Epithelial cell of esophagus (primary cell): ENCODE measurements at places on chromosomes 12 and 14.

- no peak for DNase-seq
These were observed 7.6 kb upstream of the NGB start for GRCh38 chr14:77278461-77279230.

GRCh38 chr14:104968541-104969401 is 9.4 kb downstream of the AHNAK2 start:
- DNase-seq: peak; percentile 93

GRCh38 chr14:54866588-54866987 is 36.0 kb downstream of the GCH1 start:
- DNase-seq: no peak

GRCh38 chr12:56676851-56677580 is 11.1 kb downstream of the PTGES3 start:
- DNase-seq: no peak

GRCh38 chr12:28223025-28223554 is 32.8 kb downstream of the CCDC91 start:
- DNase-seq: no peak

DNA sequence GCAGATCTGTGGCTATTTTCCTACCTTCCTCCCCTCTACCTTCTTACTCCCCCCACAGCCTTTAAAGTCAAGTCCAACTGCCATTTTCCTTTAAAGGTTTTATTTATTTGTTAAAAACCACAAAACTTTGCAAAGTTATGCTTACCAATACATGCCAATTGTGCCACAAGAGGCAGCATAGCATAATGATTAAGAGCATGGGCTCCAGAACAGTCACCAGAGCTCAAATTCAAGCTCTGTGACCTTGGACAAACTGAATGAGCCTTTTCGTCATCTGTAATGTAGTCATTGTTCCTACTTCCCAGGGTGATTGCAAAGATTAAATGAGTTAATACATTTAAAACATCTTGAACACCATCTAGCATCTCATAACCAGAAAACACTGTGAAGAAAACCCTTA is 13.0 kb upstream of the FMNL3 start:
- no peak for DNase-seq

GRCh38 chr12:93199831-93200236 is 177.9 kb upstream of the NUDT4 start:
- DNase-seq: no peak

DNA sequence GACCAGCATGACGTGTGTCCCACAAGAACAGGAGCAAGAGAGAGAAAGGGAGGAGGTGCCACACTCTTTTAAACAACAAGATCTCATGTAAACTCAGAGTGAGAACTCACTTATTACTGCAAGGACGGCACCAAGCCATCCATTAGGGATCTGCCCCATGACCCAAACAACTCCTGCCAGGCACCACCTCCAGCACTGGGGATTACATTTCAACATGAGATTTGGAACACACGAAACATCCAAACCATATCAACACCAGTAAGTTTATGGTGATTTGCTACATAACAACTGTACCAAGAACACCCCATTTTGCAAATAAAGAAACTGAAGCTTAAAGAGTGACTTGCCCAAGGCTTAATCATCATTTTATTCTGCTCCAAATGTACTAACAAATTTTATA is 23.7 kb upstream of the OR6J1 start:
- DNase-seq: no peak

- DNase-seq: peak; percentile 94
These were observed at the start of gene CDC42BPB for GRCh38 chr14:103057372-103058163. CDC42BPB (minus strand) TSS chr14:103057549; CDS start chr14:103057173, 376 bp downstream.

DNA sequence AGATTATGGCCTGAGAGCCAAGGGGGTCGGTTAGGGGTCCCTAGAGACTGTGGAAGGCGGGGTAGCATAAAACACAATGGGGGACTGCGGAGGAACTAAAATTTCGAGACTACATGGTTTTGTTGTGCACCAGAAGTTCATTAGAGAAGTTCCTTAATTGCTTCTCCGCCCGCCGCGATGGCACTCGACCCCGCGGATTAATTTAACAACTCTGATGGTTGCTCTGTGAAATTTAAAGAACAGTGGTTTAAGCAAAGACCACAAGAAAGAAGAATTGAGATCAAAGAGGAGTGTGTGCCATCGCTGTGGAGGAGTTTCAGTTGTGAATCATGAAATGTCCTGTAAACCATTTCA is 1.4 kb upstream of the CCDC88C start:
- no peak for DNase-seq

DNA sequence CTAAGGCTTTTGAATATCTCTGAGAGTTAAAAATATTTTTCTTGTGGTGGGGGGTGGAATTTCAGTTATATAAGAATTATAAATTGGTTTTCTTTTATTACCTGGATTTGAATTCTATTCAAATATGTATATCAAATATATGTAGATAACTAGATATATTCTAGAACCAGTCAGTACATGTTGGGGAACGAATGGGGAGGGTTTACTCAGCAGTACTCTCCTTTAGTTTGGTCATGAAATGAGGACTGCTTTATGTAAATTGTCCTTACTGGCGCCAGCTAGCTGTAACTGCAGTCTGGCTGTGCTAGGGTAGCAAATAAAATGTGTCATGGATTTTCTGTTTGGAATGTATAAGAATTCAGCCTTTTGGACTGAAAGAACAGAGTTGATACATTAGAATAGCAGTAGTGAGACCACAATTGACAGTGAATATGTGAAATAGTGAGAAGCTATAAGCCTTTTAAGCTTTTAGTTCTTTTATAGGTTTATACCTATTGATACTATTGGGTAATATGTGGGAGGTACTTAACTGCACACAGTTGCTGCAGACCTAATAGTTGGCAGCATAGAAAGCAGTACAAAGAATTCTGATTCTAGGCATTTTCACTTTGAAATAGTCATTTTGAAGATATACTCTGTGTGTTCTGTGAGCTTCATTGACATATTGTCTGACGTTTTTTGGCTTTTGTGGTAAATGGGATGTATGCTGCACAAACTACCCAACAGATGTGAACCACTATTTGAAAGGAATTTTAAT is 29.0 kb downstream of the ATF7IP start:
- DNase-seq: peak; percentile 92

- no peak for DNase-seq
These were observed 15.2 kb upstream of the FBXO34 start for GRCh38 chr14:55255979-55256378.

DNA sequence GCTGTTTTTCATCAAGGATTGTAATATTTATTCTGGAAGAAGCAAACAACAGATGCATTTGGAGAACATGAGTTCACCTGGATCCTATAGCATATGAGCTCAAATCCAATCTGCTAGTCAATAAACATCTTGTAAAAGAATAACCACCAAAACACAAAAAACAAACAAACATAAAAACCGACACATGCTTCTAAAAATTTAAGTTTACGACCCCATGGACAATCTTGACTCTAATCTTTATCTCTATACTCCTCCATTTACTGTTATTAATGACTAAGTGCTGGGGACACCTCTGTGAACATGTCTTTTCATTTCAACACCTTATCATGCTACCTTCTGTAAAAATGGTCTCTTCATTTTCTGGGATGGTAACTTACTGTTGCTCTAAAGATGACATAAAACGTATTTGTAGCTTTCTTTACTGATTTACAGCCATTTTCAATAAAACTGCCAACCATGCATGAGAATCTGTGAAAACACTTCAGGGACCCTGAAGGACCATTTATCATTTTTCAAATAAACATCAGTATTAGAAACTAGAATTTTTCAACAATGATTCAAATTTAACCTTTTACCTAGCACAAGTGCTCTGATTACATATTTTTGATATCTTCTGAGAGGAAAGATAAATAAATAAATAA is 123.8 kb upstream of the SOX5 start:
- no peak for DNase-seq

DNA sequence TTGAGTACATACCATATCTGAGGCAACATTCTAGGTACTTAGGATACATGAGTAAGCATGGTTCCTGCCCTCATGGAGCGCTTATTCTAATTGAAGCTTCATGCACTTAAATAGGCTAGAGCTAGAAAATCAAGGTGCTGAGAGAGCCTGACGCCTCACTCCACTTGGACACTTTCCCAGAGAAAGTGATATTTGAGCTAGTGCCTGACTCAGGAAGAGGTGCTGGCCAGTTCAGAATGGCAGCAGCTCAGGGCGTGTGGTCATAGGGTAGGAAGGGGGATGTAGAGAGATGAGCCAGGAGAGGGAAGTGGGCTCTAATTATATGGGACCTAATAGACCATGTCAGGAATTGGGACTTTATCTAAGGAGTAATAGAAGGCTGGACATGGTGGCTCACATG is 33.3 kb downstream of the TULP3 start:
- peak; percentile 21 for DNase-seq

DNA sequence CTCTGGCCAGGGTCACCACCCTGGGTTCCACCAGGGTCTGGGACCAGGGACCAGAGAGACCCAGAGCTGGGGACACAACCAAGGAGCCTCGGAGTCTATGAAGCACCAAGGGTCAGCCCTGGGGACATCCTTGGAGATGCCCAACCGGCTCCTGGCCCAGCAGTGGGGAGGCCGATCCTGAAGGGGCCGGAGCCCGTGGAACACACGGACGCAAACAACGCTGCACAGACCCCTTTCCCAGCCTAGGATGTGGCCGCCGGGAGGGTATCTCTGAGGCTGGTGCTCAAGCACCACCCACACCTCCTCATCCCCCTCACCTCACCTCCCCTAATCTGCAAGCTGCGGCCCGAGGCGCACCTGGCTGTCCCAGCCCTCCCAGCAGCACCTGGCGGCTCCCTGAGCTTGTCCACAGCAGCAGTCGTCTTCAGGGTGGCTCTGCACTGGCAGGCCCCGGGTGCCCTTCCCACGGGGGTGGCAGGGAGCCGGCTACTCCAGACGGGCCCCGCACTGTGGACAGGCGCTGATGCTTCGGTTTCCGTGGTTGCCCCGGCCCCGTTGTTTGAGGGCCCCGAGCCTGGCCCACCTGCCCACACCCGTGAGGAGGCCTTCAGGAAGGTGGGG is 146.8 kb upstream of the C14orf180 start:
- DNase-seq: no peak

- DNase-seq: no peak
These were observed 65.0 kb downstream of the GALNT9 start for GRCh38 chr12:132264086-132265010.

GRCh38 chr14:103442288-103442687 is 57.1 kb downstream of the MARK3 start:
- no peak for DNase-seq

GRCh38 chr12:6602526-6602925 is 4.7 kb downstream of the CHD4 start:
- DNase-seq: no peak

DNA sequence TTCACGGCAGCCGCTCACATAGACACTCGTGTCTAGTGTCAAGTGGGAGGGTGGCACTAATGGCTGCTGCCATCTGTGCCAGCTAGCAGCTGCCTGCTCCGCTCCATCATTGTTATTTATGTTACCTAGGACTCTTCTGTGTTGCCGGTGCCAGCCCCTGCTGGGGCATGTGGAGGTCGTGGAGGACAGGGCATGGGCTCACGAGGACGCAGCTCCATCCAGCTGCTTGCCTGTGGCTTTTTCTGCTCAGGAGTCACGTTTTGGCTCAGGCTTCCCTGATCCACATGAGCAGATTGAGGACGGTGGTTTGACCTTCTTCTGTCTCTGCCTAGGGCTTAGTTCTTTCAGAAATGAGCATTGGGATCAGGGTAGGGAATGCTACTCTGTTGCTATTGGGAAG is 31.2 kb downstream of the TPCN1 start:
- DNase-seq: no peak

DNA sequence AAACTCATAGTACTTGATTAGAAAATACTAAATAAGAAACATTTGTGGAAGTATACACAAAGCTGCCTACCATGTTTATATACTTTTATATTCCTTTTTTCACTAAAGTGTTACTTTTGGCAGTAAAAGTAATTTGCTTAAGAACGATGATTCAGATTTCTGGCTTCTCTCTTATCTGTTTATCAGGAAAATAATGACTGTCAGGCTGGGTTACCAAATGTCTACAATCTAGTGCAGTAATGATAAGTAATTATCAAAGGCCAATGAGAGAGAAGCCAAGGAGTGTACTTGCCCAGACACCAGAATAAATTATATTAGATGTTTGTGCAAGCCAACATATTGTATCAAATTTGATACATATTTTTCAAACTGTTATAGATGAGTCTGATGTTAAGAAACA is 113.4 kb downstream of the RALGAPA1 start:
- DNase-seq: no peak

- no peak for DNase-seq
These were observed 285.8 kb upstream of the G2E3 start for GRCh38 chr14:30272848-30273832.

DNA sequence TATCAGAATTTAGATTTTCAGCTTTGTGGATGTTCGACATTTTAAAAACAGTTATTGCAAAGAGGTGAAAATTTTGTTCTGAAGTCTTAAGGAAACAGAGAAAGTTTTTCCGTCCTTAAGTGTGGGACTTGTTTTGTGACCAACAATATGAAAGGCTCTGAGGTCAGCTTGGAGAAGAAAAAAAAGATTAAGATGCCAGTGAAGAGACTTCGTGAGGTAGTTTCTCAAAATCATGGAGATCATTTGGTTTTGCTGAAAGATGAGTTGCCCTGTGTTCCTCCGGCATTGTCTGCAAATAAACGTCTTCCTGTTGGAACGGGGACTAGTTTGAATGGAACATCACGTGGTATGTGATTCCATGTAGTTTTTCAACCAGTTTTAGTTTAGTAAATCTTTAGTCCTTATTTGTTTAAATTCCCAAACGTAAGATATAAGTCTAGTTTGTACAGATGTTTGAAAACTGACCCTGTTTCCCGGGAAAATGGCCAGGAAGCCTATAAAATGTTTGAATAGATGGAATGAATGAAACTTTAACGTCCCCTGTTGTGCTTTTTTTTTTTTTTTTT is 682 bp downstream of the KIAA0586 start:
- peak; percentile 68 for DNase-seq

GRCh38 chr14:57485635-57486034 is 8.0 kb downstream of the CCDC198 start:
- no peak for DNase-seq

GRCh38 chr14:23324455-23324846 is 3.2 kb downstream of the PABPN1 start:
- no peak for DNase-seq

GRCh38 chr14:92786427-92786756 is 7.7 kb upstream of the GOLGA5 start:
- DNase-seq: no peak

DNA sequence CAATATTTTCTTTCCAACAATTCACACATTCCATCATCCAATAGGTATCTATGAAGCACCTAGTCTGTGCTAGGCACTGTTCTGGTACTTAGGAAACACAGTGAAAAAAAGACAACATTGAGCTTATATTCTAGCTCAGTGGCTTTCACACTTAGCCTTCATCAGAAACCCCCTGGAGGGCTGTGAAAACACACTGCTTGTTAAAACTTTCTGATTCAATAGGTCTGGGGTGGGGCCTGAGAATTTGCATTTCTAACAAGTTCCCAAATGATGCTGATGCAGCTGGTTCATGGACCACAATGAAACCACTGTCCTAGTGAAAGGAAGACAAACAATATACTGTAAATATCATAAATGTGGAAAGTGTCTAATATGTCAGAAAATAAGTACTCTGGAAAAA is 5.9 kb downstream of the VTI1B start:
- DNase-seq: no peak

GRCh38 chr14:54815016-54815415 is 87.6 kb downstream of the GCH1 start:
- DNase-seq: no peak
